ENCODE measurements at places on chromosomes 2 and 18.

GRCh38 chr2:43040084-43040854 is 186.1 kb downstream of the ZFP36L2 start:
- no peak for DNase-seq
- H3K27ac ChIP-seq: no peak overlapping the region
- no peaks in the 10 kb centered on the region for H3K36me3 ChIP-seq
- no peaks in the 10 kb centered on the region for H3K4me1 ChIP-seq
- H3K4me3 ChIP-seq: no peak overlapping the region
- H3K27me3 ChIP-seq: no peaks in the 10 kb centered on the region

- peaks cover 22% of the 10 kb centered on the region for H3K4me1 ChIP-seq
- H3K27me3 ChIP-seq: no peaks in the 10 kb centered on the region
- no peaks in the 10 kb centered on the region for H3K36me3 ChIP-seq
- H3K27ac ChIP-seq: no peak overlapping the region
- no peak for DNase-seq
- H3K4me3 ChIP-seq: peak overlapping the region; percentile 22
Measured at GRCh38 chr2:235666213-235666781, 172.5 kb downstream of the AGAP1 start.

DNA sequence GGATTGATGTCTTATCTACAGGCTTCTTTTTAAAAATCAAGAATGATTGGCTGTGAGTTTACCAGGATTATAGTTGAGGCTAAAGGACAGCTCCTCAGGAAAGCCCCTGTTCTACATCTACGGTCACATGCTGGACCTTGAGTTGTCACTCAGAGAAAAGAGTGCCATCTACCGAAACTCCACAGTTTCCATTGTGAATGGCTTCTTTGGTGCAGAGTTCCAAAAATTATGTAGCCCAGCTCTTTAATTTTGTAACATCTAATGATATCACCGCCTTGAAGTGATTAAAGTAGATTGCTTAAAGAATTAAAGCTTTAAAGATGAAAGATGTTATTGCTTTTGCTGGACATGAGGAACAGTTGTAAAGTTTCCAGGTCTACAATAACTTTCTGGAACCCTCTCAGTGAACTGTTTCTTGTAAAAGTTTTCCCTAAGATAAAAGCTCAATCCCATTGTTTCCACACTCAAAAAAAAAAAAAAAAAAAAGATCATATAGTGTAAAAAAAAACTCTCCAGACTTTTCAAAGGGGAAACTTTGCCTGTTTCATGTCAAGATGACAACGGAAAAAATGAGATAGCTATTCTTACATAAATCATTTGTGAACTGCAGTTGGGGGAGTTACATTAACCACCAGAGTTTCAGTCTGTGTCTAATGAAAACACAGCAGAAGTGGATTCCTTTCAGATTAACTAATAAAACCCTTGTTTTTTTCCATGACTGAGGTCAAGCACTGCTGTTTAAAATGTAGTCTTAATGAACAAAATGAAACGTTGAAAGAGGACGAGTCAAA is 4.3 kb downstream of the COL3A1 start:
- H3K27me3 ChIP-seq: no peaks in the 10 kb centered on the region
- H3K27ac ChIP-seq: peak overlapping the region; percentile 62
- no peaks in the 10 kb centered on the region for H3K36me3 ChIP-seq
- DNase-seq: peak; percentile 19

GRCh38 chr2:151367571-151367970 is 10.2 kb downstream of the TNFAIP6 start:
- DNase-seq: no peak
- no peak overlapping the region for H3K27ac ChIP-seq
- H3K27me3 ChIP-seq: no peaks in the 10 kb centered on the region
- no peaks in the 10 kb centered on the region for H3K36me3 ChIP-seq
- no peak overlapping the region for H3K4me3 ChIP-seq
- H3K4me1 ChIP-seq: no peaks in the 10 kb centered on the region

- H3K4me1 ChIP-seq: peaks cover 43% of the 10 kb centered on the region
- peak; percentile 27 for DNase-seq
- H3K4me3 ChIP-seq: peak overlapping the region; percentile 80
- H3K27me3 ChIP-seq: no peaks in the 10 kb centered on the region
- peak overlapping the region; percentile 95 for H3K27ac ChIP-seq
Measured at GRCh38 chr2:218569661-218570500, 1.2 kb downstream of the CNOT9 start.

Data from gastrocnemius medialis (tissue), 4 donors.